ENCODE measurements at places on chromosomes 6 and 20.

DNA sequence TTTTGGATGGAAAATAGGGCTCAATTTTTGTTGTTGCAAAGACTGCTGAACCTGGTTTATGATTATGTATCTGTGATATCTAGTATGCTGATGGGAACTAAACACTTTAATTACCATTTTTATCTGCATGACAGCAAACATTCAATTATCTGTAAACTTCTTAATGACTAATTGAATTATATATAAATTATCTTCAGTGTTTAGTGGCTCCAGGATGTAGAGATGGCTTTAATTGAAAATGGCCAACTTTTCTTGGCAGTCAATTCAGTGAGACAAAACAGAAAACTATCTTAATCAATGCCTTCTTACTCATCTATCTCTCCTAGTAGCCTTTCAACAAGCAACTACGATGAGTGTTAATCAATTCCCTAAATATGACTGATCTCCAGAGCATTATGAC, 591.3 kb downstream of the HACE1 start:
- no peak overlapping the region for H3K27ac ChIP-seq
- no peaks in the 10 kb centered on the region for H3K36me3 ChIP-seq
- H3K4me3 ChIP-seq = no peak overlapping the region
- no peaks in the 10 kb centered on the region for H3K27me3 ChIP-seq
- H3K4me1 ChIP-seq = peaks cover 3% of the 10 kb centered on the region

GRCh38 chr6:37891072-37891471, 71.5 kb downstream of the ZFAND3 start:
- peaks cover 11% of the 10 kb centered on the region for H3K36me3 ChIP-seq
- peaks cover 7% of the 10 kb centered on the region for H3K4me1 ChIP-seq
- H3K27ac ChIP-seq = no peak overlapping the region
- no peak overlapping the region for H3K4me3 ChIP-seq

- no peak overlapping the region for H3K4me3 ChIP-seq
- H3K4me1 ChIP-seq = peaks cover 7% of the 10 kb centered on the region
- H3K27ac ChIP-seq = no peak overlapping the region
- no peak for DNase-seq
Observed at GRCh38 chr6:18792866-18793265, 405.7 kb downstream of the RNF144B start.

- H3K27ac ChIP-seq = peak overlapping the region; percentile 60
- H3K4me3 ChIP-seq = no peak overlapping the region
- H3K27me3 ChIP-seq = no peaks in the 10 kb centered on the region
- H3K4me1 ChIP-seq = peaks cover 49% of the 10 kb centered on the region
- H3K36me3 ChIP-seq = peaks cover 26% of the 10 kb centered on the region
Observed at GRCh38 chr20:47326658-47327268, 29.7 kb downstream of the ZMYND8 start.

DNA sequence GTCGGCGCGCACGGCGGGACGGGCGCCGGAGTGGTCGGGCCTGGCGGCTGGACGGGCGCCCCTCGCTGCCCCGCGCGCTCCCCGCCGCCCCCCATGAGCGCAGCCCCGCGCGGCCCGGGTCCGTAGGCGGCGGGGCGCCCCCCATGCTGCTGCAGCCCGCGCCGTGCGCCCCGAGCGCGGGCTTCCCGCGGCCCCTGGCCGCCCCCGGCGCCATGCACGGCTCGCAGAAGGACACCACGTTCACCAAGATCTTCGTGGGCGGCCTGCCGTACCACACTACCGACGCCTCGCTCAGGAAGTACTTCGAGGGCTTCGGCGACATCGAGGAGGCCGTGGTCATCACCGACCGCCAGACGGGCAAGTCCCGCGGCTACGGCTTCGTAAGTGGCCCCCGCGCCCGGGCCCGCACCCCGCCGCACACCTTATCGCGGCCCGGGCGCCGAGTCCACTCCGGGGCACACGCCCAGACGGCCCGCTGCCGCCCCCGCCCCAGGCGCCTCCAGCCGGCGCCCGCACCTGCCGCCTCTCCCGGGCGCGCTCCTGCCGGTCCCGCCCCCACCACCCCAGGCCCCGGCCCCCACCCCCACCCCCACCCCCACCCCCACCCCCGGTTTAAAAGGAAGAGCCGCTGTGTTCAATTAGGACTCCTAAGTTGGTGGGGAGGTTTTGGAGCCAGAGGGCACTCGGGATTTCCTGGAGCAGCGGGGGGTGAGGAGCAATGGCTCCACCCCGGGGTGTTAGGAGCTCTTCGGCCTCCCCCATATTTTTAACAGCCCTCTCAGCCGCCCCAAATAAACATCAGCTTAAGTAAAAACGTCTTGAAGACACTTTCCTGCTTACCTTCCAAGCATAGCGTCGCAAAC, 474 bp downstream of the RBM38 start:
- H3K36me3 ChIP-seq = peaks cover 8% of the 10 kb centered on the region
- H3K4me3 ChIP-seq = peak overlapping the region; percentile 80
- no peak overlapping the region for H3K27ac ChIP-seq

GRCh38 chr20:16491294-16491905, 81.8 kb downstream of the KIF16B start:
- H3K27ac ChIP-seq = no peak overlapping the region
- H3K4me1 ChIP-seq = no peaks in the 10 kb centered on the region
- H3K4me3 ChIP-seq = no peak overlapping the region
- H3K27me3 ChIP-seq = no peaks in the 10 kb centered on the region
- no peak for DNase-seq

- H3K4me3 ChIP-seq = peak overlapping the region; percentile 50
- H3K27ac ChIP-seq = peak overlapping the region; percentile 89
- peak; percentile 12 for DNase-seq
- H3K27me3 ChIP-seq = no peaks in the 10 kb centered on the region
- H3K4me1 ChIP-seq = peaks cover 46% of the 10 kb centered on the region
Observed at GRCh38 chr20:19889011-19889953, 127.9 kb upstream of the NAA20 start.

GRCh38 chr6:5260661-5261544, at the start of the genes FARS2 and LYRM4:
FARS2 (plus strand) TSS chr6:5261513.
LYRM4 (minus strand) TSS chr6:5260950; CDS start chr6:5260733, 217 bp downstream.
- peaks cover 9% of the 10 kb centered on the region for H3K36me3 ChIP-seq
- peak within 1 kb of the TSS; percentile 100 for H3K27ac ChIP-seq
- peak within 1 kb of the TSS; percentile 98 for H3K4me3 ChIP-seq
- DNase-seq = peak; percentile 81
- no peaks in the 10 kb centered on the region for H3K27me3 ChIP-seq

DNA sequence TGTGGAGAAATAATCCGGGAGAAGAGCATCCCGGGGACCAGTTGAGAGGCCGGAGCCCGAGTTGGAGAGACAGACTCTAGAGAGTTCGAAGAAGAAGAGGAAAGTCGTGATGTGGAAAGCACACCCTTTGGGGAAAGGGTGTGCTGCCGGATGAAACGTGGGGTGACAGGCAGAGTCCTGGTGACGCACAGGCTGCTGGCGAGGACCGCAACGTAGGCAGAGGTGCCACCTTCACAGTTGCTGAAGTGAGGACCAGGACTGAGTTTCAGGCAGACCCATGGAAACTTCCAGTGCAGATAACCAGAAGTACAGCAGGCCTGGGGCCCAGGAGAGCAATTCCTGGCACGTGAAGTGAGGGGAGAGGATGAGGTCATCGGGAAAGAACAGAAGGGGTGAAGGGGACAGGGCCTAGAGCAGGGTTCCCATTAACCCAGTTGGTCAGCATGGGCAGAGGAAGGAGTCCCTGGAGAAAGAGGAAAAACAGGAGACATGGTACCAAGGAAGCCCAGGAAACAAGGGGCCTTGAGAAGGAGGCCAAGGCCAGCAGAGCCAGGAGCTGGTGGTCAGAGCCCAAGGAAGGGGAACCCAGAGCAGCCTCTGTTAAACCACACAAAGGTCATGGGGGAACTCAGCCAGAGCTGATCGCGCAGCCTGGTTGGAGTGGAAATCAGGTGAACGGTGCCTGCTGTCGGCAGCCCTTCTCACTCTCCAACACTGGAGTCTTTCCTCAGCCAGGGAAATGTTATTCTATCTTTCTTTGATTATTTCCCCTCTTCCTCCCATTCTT, 84.1 kb downstream of the PRND start:
- no peak overlapping the region for H3K4me3 ChIP-seq
- H3K36me3 ChIP-seq = peaks cover 2% of the 10 kb centered on the region
- no peak overlapping the region for H3K27ac ChIP-seq
- H3K4me1 ChIP-seq = peaks cover 6% of the 10 kb centered on the region
- DNase-seq = no peak

- no peaks in the 10 kb centered on the region for H3K36me3 ChIP-seq
- no peak overlapping the region for H3K4me3 ChIP-seq
- H3K27me3 ChIP-seq = no peaks in the 10 kb centered on the region
Observed at GRCh38 chr6:73796881-73797280, 100.9 kb downstream of the CD109 start.

- no peak overlapping the region for H3K4me3 ChIP-seq
- peaks cover 11% of the 10 kb centered on the region for H3K27me3 ChIP-seq
- no peak for DNase-seq
Observed at GRCh38 chr6:139060332-139060731, 31.8 kb downstream of the ABRACL start.

DNA sequence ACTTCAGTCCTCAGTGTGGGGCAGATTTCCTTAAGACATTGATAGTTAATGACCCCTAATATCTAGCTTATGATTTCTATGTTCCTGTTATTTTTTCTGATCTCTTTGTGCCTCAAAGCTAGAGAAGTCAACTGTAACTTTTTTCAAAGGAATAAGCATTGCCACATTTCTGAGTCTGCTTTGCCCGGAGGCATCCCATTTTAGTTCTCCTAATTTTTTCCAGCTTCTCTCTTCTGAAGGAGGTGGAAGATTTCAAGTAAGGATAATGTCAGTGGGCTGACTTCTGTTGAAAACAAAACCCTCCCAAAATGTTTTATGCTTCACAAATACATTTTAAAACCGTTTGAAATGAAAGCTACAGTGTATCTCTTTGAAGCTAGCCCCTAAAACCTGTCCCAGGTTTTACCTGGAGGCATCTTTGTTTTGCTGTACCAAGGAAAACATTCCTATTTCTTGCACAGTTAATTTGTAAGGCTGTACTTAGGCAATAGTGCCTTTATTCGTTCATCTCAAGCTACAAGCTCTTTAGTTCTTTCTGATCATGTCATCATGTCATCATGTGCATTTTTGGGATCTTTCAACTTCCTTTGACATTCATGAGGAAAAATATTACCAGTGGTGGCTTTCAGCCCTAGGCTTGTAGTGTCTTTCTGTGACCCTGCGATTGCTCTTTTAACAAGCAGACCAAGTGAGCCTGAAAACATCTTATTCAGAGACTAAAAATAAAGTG, 45.7 kb downstream of the TSPYL4 start:
- no peaks in the 10 kb centered on the region for H3K27me3 ChIP-seq
- H3K36me3 ChIP-seq = no peaks in the 10 kb centered on the region
- peaks cover 5% of the 10 kb centered on the region for H3K4me1 ChIP-seq
- H3K27ac ChIP-seq = no peak overlapping the region
- H3K4me3 ChIP-seq = no peak overlapping the region

DNA sequence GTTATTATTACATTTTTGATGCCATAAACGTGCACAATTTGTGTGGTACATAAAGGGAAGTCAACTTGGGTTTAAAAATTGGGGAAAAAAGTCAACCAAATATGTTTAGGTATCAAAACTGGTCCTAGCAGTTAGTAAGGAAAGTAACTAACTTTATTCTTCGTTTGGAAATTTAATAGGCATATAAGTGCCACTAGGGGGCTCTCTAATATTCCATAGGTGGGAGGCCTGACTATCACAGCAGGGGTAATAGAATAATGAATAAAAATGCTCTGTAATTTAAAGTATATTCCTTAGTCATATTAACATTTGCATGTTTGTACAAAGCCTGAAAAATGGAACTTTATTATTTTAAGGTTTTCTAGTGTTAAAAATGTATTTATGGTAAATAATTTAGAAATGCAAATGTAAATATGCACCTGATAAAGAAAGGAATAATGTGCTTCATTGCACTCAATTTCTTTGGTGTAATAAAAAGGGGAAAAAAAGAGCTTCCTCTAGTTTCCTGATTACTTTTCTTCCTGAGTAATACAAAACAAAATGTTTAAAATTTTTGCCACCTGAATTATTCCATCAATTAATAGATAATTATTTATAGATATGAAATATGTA, 125.7 kb upstream of the HDAC2 start:
- no peak for DNase-seq
- no peak overlapping the region for H3K4me3 ChIP-seq
- no peaks in the 10 kb centered on the region for H3K27me3 ChIP-seq
- no peaks in the 10 kb centered on the region for H3K4me1 ChIP-seq
- no peaks in the 10 kb centered on the region for H3K36me3 ChIP-seq

DNA sequence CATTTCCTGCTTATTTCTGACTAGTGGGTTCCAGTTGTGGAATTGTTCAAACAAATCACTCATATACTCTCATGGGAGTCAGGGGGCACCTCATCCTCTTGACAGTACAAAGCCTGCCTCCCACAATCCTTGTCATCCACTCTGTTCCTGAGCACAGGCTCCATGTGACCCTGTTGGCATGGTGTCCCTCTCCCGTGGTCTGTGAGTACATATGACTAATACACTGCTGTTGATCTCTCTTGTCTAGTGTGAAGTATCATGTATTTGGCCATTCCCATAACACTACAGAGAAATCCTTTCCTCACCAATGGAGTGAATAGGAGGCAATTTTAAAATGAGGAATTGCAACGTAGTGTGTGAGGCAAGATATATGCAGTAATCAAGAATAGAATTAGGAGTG, 185.3 kb downstream of the OGFRL1 start:
- peaks cover 2% of the 10 kb centered on the region for H3K4me1 ChIP-seq
- H3K4me3 ChIP-seq = no peak overlapping the region
- DNase-seq = no peak

- H3K27me3 ChIP-seq = peaks cover 29% of the 10 kb centered on the region
- no peaks in the 10 kb centered on the region for H3K36me3 ChIP-seq
- H3K4me1 ChIP-seq = peaks cover 2% of the 10 kb centered on the region
- no peak for DNase-seq
- no peak overlapping the region for H3K27ac ChIP-seq
Observed at GRCh38 chr20:56957737-56958553, 308.5 kb downstream of the BMP7 start.

DNA sequence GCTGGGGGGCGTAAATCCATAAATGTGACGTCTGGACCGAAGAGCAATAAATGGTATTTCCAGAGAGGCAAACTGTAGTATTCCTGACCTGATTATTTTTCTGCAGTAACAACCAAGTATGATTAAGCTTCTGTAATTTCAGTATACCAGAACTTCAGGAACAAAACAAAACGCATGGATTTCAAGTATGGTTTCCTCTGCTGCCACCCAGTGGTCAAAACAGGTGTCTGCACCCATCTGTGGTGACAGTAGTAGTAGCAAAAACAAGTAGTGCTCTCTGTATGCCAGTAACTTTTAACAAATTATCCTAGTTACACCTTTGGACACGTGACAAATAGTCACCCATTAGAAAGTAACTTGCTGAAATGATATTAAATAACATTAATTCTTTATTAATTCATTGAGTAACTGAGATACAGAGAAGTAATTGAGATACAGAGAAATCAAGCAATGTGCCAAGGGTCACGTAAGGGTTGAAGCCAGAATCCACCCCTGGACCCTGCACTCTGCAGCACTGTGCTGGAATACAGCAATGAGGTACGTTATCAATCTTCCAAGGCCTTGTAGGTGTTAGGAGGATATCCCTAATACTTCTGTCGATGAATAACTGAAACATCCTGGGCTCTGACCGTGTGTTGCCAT, 7.9 kb downstream of the CALHM4 start:
- H3K36me3 ChIP-seq = no peaks in the 10 kb centered on the region
- H3K27ac ChIP-seq = peak overlapping the region; percentile 38
- peak; percentile 62 for DNase-seq
- peaks cover 7% of the 10 kb centered on the region for H3K4me1 ChIP-seq
- H3K4me3 ChIP-seq = no peak overlapping the region

Measured in progenitor cell of endocrine pancreas (in vitro differentiated cells).